Stimulated activated CD4-positive, alpha-beta T cell treated with anti-CD3 and anti-CD28 coated beads, Interleukin-4, amount 100 ng/mL, for 24 hours (primary cell): ENCODE measurements at places on chromosomes 13 and 19.

DNA sequence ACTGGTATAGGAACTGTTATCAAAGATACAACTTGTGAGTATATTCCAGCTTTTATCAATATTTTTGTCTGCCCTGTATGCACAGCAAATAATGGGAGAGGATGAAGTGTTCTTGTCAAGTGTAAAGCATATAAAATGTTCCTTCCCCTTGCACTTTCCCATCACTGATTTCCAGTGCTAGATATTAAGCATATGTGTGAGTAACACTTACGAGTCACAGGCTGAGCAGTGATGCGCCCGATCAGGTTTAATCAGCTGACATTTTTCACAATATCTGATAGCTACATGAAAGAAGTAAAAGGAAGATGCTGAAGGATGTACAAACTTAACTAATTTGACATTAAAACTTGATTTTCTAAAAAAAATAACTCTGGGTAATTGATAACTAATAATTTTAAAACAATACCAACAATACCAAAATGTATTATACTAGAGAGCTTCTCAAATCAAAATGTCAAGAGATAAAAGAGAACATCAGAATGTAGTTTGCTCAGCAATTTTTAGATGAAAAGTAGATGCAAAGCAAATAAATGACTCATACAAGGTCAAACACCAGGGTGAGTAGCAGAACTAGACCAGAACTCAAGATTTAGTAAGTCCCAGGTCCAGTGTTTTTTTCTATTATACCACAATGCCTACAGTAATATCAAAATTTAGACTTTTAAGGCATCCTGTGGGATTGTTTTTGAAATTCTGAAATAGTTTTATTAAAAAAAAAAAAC is 56.4 kb downstream of the ZDHHC20 start:
- DNase-seq, result peak; percentile 11

GRCh38 chr19:57406516-57407123 is 4.3 kb upstream of the ZNF17 start:
- peak; percentile 76 for DNase-seq

GRCh38 chr19:823565-824121 is 1.9 kb upstream of the PLPPR3 start:
- no peak for DNase-seq

GRCh38 chr13:48816700-48817099 is 159.0 kb upstream of the FNDC3A start:
- DNase-seq, result no peak

DNA sequence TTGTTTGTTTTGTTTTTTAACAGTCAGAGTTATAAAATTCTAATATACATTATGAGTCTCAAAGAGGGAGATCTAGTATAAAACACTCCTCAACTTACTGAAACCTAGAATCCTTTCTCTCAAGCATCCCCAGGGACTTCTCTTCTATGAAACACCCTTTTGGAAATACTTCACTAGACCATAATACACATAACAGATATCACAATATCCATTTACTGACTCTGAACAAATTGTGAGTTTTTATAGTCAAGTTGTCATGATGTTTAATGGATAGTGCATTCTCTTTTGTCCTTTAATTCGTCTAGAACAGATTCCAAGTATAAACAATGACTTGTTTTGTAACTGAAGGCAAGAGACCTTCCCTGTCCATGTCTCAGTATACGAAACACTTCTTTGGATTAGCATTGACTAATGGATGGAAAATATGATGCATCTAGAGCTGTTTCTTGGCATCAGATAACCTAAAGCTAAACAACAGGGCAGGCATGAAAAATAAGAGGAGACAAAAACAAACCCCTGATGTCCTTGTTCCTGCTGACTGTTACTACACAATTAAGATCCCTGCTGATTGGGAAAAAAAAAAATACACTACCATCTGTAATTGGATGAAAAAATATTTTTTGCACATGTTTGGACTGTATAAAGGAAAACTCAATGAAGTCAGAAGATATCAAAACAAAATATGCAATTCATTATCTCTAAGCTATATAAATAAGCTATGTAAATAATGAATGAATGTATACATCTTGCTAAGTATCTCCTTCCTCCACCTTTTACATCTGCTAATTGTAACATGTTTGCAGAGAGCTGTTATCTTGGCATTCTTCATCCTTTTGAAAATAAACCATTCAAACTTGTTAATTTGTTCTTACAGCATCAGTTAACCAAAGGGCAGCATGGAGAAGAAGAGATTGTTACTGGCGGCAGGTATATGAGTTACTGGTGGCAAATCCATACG is 214.2 kb downstream of the LACC1 start:
- DNase-seq, result no peak

- DNase-seq, result no peak
Measured at GRCh38 chr19:30305346-30306060, 66.7 kb upstream of the ZNF536 start.

DNA sequence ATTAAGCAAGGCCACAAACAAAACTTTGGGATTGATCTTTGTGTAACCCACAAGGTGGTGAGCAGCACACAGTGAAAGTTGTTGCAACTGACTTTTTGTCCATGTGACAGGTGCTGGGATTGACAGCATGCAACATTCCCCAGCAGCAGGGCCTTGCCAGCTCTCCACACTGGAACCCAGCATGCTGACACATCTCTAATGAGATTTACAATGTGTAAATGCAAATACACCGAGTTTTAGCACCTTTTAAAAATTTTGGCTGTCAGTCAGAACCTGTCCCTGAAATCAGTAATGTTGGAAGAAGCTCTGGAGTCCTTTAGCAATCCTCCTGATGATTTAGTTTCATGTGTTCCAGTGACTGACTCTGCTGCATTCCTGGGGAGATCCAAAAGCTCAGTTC is 16.5 kb upstream of the PCDH8 start:
- DNase-seq, result no peak
